Activated T-helper 1 cell treated with anti-CD3 and anti-CD28 coated beads, Interleukin-2, amount 50 U/mL, for 16 hours (primary cell): ENCODE measurements at places on chromosomes 2 and 18.

DNA sequence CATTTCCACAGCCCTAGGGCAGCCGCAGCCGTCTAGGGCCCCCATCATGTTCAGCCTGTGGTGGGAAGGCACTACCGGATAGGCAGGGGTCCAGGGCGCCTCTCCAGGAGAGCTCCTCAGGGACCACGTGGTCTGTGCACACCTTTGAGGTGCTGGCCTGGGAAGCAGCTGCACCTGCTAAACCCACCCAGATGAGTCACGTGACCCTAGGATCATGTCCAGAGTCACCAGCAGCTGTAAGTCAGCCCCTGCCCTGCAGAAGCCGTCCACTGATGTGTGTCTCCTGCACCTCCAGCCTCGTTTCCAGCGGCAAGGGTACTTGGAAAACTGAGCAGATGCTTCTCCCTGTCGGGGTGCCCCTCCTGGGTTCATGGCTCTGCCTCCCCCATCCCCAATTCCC lies 682.6 kb upstream of the SALL3 start:
- DNase-seq = no peak

- DNase-seq = no peak
Measured at GRCh38 chr2:30923623-30924022, 116.4 kb upstream of the CAPN13 start.

DNA sequence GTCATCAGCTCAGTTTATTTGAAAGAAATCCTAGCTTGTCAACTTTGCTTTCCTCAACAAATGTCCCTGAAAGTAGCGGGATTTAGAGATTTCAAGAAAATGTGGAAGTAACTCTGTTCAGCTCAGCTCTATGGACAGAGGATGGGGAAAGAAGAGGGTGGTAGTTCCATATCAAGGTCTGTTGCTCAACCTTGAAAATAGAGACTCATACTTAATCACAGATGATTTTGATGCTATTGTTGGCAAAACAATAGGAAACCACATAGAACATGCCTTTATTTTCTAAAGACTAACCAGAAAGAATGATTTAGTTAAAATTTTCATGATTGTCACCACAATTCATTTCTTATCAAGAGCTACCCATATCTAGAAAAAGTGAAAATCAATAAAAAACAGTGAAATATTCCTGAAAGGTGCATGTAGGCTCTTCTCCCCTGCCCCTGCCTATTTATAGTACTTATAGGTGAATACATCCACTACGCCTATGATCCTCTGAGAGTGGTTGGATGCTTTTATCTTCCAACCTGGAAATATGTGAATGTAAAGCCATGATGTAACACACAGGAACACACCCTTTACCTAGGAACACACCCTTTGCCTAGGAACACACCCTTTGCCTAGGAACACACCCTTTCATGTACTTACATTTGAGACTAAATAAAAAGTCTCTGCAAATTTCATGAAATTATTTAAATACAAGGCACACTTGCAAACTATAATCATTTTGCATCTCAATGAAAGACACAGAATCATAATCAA lies 65.8 kb downstream of the ETAA1 start:
- no peak for DNase-seq

DNA sequence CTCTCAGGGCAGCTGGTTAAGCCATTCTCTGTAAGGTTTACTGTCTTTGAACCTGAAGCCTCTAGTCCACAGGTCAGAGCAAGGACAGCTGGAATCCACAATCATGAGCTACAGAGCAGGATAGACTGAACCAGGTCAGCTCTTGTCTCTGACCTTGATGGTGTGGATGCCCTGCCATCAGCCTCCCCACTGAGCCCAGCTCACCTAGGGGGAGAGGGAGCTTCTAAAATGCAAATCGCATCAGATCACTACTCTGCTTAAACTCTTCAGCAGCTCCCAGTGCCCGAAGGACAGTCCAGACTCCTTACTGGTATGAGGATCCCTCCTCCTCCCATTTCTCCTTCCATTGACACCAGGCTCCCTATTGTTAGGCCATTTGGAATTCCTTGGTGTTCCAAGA lies 255.3 kb upstream of the CCDC68 start:
- no peak for DNase-seq

DNA sequence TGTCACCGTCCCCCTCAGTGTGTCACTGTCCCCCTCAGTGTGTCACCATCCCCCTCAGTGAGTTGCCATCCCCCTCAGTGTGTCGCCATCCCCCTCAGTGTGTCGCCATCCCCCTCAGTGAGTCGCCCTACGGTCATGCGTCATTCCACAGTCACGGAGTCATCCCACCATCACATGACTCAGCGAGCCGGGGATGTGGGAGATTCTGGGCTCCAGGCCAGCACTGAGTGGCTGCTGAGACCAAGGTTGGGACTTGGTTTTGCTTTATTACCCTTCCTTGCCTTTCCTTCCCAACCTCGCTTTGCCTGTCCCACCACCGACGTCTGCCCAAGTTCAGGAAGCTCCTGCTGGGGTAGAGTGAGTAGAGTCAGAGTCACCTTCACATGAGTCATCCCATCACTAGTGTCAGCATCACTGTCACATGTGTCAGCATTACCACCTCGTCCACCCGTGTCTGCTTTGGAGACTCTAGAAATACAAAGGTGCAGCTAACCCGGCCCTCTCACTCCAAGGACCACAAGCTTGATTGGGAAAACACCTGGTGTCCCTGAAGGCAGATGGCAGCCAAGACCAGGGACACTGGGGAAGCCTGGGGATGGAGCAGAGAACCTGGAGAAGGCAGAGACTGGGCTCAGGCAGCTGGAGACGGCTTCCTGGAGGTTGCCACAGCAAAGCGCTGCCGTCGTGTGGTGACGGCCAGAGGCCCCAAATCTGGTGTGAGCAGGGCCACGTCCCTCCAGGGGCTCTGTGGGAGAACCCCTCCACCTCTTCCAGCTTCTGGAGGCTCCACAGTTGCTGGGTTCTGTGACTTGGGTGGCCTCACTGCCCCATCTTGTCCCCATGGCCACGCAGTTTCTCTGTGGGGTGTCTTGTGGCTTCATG lies 485.2 kb upstream of the SALL3 start:
- no peak for DNase-seq

DNA sequence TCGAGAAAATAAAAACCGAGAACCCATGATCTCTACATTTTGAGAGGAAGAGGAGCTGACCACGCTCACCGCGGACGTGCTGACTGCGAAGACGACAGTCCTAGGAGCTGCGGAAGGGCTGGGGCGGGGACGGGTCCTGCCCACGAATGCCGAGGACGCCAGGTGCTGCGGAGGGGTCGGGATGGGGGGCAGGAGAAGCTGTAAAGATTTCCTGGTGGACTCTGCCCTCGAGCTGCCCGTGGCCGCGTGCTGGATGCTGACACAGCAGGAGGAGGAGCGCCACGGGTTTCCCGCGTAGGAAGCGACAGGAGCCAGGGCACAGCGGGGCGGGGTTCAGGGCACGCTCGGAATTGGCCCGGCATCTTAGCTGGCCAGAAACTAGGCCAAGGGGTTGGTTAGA lies 22.2 kb downstream of the ZSCAN30 start:
- DNase-seq = no peak

GRCh38 chr18:59265246-59265973 lies 7.8 kb downstream of the RAX start:
- no peak for DNase-seq

DNA sequence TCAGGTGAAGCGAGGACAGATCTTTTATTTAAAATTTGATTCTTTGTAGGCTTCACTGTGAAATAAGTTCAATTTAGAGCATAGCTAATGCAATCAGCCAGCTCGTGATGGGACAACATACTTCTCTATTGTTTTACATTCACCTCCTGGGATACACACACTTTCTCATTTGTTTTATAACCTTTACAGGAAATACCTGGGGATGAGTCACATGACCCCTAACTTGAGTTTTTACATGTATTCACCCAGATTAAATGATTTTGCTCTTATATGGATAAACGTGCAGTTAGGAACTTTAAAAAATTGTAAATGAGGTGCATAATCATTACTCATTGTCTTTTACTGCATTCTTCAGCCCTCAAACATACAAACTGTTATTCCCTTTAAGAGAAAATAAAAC lies 152.1 kb downstream of the NEDD4L start:
- DNase-seq = no peak

- DNase-seq = no peak
Measured at GRCh38 chr2:96098900-96099590, 17.3 kb downstream of the ADRA2B start.

- no peak for DNase-seq
Measured at GRCh38 chr18:3832025-3832638, 382.2 kb downstream of the TGIF1 start.

GRCh38 chr2:189037518-189037917 lies 63.3 kb downstream of the COL3A1 start:
- no peak for DNase-seq

GRCh38 chr2:135688978-135689377 lies 52.7 kb upstream of the UBXN4 start:
- DNase-seq = no peak

DNA sequence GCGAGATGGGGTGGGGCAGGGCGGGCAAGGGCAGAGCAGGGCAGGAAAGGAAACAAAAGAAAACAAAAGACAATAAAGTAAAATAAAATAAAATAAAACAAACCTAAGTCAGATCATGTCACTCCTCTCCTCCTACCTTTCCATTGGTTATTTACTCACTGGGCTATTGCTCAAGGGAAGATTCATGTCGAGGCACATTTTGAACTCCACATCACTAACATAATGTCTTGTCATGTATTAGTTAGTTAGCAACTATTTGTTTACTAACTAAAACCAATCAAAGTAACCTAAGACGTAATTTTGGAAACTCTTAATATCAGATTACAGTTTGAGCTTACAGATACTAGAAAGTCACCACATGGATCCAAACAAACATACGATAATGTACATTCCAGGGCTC lies 2.2 kb downstream of the C1D start:
- DNase-seq = no peak

- no peak for DNase-seq
Measured at GRCh38 chr2:68103709-68104055, 40.9 kb upstream of the C1D start.

GRCh38 chr18:3126457-3127097 lies 93.2 kb downstream of the MYOM1 start:
- DNase-seq = no peak

DNA sequence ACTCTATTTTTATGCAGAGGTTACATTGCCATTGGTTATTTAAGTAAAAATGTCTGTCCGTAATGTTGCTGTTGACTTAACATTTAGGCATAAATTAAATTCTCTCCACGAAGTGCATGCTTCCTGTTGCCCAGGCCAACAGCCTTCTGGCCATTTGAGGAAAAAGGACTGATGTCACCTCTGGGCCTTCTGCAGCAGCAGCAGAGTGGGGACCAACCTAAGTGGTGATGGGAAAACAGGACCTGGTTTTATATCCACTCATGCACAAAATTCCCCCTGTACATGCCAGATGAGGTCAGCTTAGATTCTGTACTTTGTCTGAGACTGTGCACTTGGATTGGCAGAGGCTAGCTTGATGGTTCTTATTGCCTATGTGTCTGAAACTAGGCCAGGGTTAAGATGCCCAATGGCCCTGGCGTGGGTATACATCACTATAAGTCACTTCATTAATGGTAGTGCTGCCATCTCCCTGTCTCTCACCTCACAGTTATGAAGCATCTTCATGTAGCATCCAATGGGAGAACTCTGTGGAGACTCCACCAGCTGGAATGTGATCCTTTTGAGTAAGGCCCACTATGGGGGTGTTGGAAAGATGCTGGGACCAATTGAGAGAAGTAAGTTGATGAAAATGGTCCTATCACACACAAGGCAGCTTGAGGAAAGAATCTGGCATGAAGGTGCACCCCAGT lies 4.4 kb downstream of the ARHGAP25 start:
- no peak for DNase-seq

DNA sequence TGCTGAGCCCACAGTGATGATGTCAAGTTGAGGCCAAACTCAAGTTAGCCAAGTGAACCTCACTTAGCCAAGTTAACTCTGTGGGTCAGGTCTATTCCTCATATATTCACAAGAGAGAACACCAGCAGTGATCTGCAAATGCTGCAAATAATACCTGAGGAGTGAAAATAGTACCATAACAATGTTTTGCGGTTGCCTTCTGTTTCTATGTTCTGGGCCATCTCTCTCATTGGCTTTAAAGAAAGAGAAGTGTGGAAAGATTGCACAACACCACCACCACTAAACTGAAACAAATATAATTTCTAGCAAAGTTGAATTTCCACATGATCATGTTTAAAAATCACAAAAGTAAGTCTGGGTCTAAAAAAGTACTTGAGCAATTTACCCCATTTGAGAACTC lies 211.1 kb upstream of the GALNT5 start:
- DNase-seq = no peak

DNA sequence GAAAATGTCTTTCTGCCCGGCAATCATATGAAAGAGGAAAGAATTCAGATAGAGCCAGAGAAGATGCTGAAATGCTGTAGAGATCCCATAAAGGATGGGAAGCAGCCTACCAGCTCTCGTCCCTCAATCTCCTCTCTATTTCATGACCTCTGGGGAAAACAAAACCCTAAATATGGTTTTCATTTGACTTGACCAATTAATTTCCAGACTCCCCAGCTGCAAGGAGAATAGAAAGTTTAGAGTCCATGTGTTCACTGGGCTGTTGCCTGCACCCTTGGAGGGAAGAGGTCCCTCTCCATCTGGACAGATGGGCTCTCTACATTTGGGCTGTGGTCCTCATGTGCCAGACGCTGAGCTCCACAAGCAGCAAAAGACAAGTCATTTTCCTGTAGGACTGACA lies 40.6 kb downstream of the CAPN13 start:
- no peak for DNase-seq
